Stimulated activated naive CD4-positive, alpha-beta T cell treated with Interleukin-2 at 50 U/mL for 16 hours (primary cell): ENCODE measurements at places on chromosomes 3 and 15.
A peak's percentile ranks its signal among the peaks of the same experiment; 100 is the strongest.

DNA sequence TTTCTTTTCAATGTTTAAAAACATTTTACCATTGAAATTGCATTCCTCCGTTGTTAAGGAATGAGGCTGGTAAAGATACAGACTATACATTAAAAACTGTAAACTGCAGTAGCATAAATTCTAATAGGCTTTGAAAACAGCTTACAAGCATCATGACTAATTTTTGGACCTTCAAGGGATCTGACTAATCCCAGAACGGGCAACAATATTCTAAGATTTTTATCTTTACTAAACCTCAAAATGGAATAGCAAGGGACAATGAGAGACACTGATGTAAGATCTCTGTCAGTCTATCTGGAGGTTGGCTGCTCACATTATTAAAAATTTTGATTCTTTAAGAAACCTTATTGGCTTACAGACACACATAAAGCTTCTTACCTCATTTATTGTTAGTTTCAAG is 74.7 kb downstream of the BTD start:
- DNase-seq: no peak

GRCh38 chr15:101490408-101490891 is 943 bp upstream of the PCSK6 start:
- no peak for DNase-seq

GRCh38 chr3:25894101-25894500 is 104.2 kb downstream of the OXSM start:
- DNase-seq: no peak

- DNase-seq: no peak
Observed at GRCh38 chr3:118128886-118129285, 905.8 kb downstream of the IGSF11 start.

DNA sequence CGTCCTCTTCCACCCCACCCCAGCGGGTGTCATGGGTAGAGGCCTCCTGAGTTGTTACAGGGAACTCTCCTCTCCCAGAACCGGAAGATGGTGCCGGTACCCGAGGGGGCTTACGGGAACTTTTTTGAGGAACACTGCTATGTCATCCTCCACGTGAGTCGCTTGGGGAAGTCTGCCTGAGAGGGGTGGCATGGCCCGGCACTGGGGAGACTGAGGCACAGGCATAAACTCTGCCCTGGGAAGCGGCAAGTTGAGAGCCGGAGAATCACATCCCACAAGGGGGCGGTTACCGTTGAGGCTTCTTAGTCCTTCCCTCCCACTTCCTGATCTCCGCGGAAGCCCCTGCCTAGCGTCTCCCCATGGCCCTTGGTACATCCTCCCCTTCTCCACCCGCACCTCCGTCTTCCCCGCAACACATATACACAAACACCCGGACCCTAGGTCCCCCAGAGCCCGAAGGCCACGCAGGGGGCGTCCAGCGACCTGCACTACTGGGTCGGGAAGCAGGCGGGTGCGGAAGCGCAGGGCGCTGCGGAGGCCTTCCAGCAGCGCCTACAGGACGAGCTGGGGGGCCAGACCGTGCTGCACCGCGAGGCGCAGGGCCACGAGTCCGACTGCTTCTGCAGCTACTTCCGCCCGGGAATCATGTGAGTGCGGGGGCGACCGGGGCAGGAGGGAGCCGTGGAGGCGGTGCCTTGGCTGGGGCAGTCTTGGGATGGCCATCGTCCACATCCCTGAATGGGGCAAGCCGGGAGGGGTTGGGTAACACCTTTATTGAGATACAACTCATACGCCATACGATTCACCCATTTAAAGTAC is 3.4 kb downstream of the VILL start:
- DNase-seq: peak; percentile 58

GRCh38 chr15:36947035-36947719 is 153.2 kb downstream of the MEIS2 start:
- no peak for DNase-seq

DNA sequence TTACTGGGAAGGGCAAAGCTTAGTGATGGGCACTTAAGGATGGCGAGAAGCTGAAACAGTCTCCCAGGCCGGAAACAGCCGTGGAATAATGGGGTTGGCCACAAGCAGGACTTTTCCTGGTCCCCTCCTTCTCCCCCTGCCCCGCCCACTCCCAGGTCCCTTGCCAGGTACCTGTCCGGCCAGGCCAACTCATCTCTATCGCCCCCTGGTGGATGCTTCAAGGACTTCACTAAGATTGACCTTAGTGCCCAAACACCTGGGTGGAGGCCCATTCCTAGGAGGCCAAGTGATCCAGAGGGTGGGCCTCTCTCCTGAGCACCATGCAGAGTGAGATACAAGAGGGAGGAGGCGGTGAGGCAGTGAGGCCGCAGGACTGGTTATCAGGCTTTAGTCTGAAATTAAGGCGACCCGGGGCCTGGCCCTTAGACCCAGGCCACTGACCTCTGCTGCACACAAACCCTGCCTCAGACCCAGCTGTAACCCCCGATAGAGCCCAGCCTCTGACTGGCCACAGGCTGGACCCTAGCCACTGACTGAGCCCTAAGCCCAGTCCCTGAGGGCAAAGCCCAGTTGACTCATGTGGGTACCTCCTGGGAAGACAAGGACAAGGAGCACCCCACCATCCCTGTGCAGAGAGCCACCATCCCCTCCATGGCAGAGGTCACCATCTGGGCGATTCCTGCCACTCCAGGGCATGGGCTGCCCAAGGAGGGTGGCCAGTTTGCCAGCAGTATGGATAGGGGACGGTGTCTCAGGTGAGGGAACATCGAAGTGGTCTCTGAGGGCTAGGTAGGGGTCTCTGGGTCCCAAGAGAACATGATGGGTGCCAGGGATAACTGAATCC is 37.6 kb downstream of the VIPR1 start:
- peak; percentile 49 for DNase-seq

GRCh38 chr3:139521144-139521543 is 18.4 kb downstream of the RBP1 start:
- no peak for DNase-seq

DNA sequence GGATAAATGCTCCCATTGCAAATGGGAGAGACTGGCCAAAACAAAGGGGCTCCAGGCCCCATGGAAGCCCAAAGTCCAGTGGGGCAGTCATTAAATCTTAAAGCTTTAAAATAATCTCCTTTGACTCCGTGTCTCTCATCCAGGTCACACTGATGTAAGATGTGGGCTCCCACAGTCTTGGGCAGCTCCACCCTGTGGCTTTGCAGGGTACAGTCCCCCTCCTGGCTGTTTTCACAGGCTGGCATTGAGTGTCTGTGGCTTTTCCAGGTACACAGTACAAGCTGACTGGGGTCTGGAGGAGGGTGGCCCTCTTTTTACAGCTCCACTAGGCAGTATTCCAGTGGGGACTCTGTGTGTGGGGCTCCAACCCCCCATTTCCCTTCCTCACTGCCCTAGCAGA is 45.9 kb downstream of the NIPA2 start:
- no peak for DNase-seq

GRCh38 chr15:80536716-80537115 is 132.5 kb downstream of the ARNT2 start:
- no peak for DNase-seq

DNA sequence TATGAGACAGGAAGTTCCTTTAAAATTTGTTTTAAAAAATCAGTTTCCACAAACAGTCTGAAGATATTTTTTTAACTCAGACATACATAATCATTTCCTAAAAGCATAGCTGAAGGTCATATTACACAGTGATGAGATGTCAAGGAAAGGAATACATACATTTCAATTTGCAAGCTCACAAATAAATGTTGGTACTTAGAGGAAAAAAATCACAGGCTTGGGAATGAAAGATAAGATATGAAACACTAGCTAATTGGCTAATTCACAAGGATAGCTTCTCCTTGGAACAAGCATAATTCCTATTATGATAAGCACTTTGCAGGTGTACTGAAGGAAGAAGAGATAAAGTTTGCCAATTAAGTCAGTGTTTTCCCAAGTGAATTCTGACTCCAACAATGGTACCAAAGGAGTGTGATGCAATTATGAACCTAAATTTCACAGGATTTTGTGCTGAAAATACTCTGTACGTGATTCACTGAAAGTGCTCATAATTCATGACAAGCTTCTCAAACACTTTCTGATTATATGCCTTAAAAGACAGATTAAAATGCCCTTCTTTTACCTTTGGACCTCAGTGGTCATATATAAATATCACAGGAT is 112.4 kb downstream of the FRMD5 start:
- no peak for DNase-seq

DNA sequence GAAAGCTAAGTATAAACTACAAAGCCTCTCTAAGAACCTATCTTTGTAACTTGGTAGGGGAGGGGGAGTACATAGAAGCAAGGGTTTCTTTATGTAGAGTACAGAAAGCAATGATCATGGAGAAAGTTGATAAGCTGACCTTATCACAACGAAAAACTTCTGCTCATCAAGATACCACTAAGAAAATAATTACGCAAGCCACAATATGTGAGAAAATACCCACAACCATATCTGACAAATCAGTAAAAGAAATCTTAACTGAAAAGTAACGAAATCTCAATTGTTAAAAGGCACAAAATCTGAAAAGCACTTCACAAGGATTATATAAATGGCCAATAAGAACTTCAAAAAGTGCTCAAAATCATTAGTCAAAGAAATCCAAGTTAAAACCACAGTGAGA is 35.1 kb upstream of the RPS17 start:
- DNase-seq: no peak

- no peak for DNase-seq
Observed at GRCh38 chr15:61651267-61651666, 409.0 kb downstream of the VPS13C start.

DNA sequence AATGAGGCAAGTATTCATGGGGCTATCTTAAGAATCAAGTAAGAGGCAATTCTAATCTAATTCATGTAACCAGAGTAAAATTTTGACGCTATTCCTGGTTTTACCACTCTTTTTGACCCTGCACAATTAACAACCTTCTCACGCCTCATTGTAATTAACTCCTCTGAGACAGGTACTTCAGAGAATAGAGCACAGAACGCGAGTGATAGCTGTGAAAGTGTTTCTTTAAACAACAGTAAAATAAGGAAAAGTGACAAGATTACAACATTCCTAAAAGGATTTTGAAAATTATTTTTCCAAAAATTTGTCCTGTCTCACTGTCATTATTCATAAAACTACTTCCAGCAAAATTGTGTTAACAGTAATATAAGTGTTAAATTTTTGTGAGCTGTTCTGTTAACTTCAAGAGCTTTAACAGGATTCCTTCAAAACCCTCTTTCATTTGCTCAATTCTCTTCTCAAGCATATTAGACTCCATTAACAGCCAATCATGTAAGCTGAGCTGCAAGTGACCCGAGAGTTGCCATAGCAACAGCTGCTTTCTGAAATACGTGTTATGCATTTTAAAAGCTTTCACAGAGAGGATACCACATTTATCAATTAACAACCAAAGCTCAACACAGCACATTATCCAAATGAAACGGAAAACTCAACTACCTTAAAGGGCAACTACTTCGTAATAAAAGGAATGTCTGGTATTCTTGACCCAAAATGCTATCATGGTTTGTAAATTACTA is 93.1 kb downstream of the STAG1 start:
- DNase-seq: no peak

DNA sequence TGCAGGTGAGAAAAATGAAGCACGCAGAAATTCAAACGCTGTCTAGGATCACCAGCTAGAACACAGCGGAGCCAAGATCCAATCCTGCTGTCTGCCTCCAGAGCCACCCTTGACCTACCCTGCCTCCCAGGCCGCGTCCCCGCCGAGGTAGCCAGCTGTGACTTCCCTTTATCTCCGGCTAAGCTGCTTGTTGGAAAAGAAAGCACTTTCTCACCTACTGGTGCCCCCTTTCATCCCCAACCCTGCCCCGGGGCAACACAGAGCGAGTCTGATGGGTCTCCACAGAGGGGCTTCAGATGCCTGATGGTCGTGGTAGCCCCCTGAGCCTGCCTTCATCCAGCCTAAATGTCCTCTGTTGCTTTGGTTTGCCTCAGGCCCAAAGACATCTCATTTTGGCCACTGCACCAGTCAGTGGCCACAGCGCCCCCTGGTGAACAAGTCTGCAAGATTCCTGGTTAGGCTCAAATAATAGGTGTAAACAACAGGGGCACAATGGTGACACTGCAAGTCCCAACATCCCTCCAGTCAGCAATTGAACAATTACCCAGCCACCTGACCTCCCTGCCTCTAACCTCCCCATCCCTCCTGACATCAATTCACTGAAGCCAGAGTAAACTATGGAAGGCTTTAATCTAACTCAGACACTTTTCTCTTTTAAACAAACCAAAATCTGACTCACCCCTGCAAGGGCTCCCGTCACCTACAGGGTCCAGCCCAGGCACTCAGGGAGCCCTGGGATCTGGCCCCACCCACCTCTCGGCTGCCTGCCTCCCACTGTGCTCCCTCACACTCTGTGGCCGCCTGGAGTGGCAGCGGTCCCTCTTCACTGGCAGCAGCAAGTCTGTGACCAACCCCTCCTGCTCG is 27.3 kb upstream of the BCL2L10 start:
- peak; percentile 46 for DNase-seq

- DNase-seq: no peak
Observed at GRCh38 chr15:90334304-90334731, 17.8 kb upstream of the ZNF774 start.

GRCh38 chr15:83585601-83586335 is 68.2 kb upstream of the ADAMTSL3 start:
- DNase-seq: no peak

DNA sequence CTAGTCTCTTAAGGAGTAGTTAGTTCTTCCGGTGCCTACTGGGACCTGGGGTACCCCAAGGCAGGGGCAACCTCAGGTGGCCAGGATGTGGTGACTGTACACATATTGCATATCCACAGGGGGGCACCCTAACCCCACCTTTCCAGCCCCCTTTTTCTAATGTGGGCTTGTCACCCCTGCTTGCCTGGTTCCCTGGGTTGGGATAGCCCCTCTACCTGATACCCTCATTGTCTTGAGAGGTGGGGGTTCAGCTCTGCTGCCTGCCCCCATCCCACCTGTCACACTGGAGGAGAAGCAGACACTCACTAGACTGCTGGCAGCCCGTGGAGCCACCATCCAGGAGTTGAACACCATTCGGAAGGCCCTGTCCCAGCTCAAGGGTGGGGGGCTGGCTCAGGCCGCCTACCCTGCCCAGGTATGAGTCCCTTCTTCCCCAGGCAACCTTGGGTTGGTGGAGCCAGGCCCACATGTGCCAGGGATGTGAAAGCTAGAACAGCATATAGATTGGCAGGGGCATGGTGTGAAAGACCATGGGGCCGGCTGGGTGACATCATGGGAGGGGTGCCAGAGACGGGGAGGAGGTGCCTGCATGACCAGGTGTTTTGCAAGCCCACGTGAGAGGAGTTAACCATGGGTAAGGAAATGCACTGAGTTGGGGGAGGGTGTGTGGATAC is 4.0 kb downstream of the GLYCTK start:
- peak; percentile 14 for DNase-seq

DNA sequence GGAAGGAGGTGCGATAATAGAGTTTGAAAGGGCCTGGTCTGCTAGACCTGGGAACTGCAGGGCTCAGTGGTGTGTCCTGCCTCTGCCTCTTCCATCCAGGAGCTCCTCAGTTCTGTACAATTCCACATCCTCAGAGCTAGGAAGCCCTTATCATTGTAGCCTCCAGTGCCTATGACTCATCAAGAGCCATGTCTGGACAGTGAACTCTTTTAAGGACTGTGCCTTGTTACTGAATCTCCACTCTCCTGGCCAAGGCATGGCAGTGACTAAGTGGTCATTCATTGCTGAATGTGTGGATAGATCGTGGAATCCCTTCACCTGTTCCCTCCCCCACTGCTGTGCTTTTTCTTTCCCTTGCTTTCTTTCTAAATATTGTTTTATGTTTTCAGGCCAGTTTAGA is 2.9 kb downstream of the TIMP4 start:
- no peak for DNase-seq

- no peak for DNase-seq
Observed at GRCh38 chr3:114379266-114379665, 85.4 kb downstream of the TIGIT start.

GRCh38 chr15:41730543-41730942 is 43.7 kb upstream of the MAPKBP1 start:
- DNase-seq: no peak

GRCh38 chr3:97981886-97982285 is 9.7 kb upstream of the RIOX2 start:
- DNase-seq: no peak
